ENCODE measurements at places on chromosomes 12 and 14. TPM values are rescaled to one million over a fixed set of nuclear protein-coding genes. Genes with fewer than 3 reads are reported as not detected.

Gene IL23A
- 11.7 TPM for total RNA-seq

Gene MYH6
- total RNA-seq, result 0.10 TPM

Gene DTX1
- total RNA-seq, result not detected

Gene ERP27
- 7.2 TPM for total RNA-seq

Gene PRIMA1
- total RNA-seq, result not detected

Gene HPD
- total RNA-seq, result not detected

Gene MMAB
- 38.0 TPM for total RNA-seq

DNA sequence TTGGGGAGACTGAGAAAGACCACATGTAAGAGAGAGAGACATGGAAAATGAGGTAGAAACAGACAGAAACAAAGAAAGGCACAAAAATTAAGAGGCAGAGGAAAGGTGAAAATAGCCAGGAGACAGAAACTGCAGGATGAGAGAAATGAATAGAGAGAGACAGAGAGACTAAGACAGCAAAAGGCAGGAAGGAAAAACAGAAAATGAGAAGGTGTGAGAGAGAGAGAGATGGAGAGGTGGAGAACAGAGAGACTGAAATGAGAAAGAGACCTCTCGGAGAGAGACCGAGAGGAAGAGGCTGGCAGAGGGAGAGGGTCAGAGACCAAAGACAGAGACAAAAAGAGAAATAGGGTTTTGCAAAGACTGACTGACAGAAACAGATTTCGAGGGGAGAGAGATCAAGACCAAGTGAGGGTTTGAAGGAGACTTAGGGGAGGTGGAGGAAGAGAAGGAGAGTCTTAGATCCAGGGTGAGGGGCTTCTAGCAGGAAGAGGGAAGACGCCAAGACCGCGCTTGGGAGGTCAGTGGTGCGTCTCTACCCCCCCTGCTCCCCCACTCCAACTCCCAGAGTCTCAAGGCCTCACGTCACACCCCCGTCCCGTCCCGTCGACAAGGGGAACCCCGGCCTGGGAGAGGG is 1.1 kb upstream of the AQP5 start:
- DNase-seq, result no peak

GRCh38 chr14:100890061-100890850 is 13.3 kb downstream of the RTL1 start:
- no peak for DNase-seq

- no peak for DNase-seq
Measured at GRCh38 chr12:25155022-25155576, 39.9 kb downstream of the DNAI7 start.

DNA sequence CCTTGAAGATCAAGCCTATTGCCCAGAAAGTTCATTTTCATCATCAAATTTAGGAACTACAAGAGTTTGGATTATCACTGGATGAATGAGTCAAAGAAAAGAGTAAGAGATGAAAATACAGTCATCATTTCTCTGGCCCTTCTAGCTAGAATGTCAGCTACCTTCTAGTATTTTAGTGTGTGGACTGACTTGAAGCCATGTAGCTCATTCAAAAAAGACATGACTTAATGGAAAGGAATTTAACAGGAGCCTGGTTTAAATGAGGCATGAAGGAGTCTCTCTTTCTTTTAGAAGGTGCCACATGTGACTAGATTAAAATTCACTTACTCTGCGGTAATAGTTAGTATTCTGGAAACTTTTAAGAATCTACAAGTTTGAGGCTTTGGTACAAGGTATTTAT is 7.1 kb downstream of the PTHLH start:
- DNase-seq, result no peak

- no peak for DNase-seq
Measured at GRCh38 chr14:20247646-20248246, 8.7 kb downstream of the OR11H4 start.

DNA sequence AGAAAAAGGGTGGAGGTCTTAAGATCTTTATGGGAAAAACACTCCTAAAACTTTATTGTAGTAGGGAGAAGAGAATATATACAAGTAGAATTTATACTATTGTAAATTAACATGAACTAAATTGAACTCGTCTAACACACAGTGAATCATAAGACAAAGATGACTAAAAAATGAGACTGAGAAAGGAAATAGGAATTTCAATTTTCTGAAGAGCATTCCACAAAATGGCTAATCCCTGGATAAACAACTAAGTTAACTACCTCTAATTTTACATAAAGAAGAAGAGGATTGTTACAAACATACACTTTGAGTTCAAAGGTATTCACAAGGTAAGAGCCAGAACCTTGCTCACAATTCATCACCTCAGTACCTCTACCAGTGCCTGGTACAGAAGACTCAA is 2.0 kb downstream of the MAP4K5 start:
- no peak for DNase-seq

DNA sequence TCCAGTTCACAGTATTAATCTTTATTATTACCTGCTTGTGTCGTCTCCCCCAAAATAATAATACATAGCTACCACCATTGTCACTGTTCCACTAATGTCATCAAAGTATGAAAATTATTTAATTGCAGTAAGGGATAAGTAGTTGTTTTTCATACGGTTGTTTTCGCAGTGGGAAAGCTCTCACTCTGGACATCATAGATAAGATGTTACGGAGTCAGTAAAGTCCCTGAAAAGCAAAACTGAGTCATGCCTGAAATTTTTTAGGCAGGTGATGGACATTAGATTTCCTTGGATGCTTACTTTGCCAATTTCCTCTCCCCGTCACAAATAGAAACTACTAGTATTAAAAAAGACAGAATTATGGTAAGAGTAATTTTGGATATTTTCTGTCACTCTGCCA is 13.2 kb downstream of the PNP start:
- DNase-seq, result no peak

GRCh38 chr14:73973497-73973896 is 23.4 kb downstream of the COQ6 start:
- no peak for DNase-seq

GRCh38 chr12:92543840-92544239 is 158.9 kb upstream of the PLEKHG7 start:
- no peak for DNase-seq

DNA sequence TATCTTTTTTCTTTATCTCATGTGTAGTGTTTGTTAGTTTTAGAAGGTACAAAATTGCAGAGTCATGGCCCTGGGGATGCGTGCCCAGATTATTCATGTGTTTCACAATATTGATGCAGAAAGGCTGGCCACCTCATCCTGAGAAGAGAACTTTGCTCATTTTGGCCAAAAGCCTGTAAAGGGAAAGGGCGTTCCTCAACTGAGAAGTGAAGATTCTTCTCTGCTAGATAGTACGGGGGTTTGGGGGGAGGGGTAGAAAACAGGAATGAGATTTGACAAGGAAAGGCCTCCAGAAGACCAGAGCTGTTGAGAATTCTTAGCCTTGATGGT is 1.7 kb downstream of the MGST1 start:
- no peak for DNase-seq

- DNase-seq, result no peak
Measured at GRCh38 chr12:56878010-56878339, 56.2 kb downstream of the SDR9C7 start.

GRCh38 chr12:87827638-87828264 is 201.4 kb downstream of the C12orf50 start:
- no peak for DNase-seq

DNA sequence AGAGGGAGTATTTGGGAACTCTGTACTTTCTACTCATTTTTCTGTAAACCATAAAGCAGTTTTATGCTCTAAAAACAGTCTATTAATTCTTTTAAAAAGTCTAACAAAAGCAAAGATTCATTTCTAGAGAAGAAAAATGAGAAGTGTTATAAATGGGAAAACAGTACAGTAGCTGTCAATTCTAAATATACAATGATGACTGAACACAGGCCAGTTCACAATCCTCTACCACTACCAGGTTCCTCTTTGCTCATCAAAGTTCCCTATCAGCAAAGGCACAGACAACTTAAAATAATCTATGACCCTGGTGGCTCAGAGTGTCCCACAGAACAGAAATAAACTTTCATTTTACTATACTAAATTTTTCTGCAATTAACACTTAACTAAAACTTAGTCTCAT is 12.5 kb downstream of the NAA25 start:
- no peak for DNase-seq

GRCh38 chr14:75711105-75711795 is 50.2 kb downstream of the TTLL5 start:
- DNase-seq, result peak; percentile 23

DNA sequence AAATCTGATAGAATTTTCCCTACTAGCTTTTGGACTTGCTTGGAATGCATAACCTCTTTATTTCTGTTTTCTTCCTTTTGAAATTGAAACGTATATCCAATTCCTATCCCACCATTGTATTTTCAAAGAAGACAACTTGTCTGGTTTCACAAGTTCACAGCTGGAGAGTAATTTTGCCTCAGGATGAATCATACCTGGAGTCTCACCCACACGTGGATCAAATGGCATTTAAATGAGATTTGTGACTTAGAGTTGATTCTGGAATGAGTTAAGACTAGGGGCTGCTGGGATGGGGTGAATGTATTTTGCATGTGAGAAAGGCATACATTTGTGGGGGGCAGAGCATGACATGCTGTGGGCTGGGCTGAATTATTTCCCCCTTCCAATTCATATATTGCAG is 516.5 kb upstream of the MGAT4C start:
- DNase-seq, result no peak

DNA sequence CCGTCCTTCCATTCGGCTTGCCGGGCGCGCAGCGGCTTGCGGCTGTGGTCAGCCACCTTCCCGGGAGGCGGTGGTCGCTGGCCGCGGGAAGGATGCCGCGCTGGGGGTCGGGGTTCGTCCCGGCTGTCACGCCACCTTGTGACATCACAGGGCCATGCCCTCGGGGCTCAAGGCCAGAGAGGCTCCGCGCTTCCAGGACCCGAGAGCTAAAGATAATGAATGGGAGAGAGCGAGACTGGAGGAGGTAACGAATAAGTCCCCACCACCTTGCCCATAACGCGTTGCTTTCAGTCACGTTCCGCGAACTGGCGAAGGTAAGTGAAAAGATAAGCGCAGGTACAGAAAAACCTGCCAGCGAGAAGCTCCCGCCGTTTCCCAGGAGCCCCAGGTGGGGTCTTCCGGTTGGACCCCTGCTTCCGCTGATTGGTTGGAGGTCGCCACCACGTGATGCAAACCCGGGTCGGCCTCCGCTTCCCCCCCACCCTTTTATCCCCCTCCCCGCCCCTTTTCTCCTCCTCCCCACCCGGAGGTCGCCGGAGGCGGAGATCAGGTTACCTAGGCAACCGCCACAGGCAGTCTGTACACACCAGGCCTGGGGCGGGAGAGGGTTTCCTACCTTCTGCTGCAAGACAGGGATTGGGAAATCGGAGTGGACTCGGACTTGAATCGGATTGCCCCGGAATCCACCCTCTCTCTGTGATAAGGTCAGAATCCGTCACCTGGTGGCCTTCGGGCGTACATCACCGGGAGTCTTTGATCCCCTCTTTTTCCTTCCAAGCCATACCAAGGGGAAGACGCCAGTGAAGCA is at the start of gene LRRC9:
Gene LRRC9 (plus strand): TSS at position 575 of the 808 bp plus-strand sequence.
- no peak for DNase-seq

GRCh38 chr14:79597566-79597965 is 613.7 kb downstream of the DIO2 start:
- DNase-seq, result no peak

Measured in activated CD4-positive, alpha-beta memory T cell treated with anti-CD3 and anti-CD28 coated beads, Interleukin-2, amount 10 ng/mL, durations not matched to agents 7 days and 5 days (primary cell).